Foreskin fibroblast (primary cell): ENCODE measurements at places on chromosomes 12 and 14.

GRCh38 chr14:75188520-75189268, 12.3 kb upstream of the TMED10 start:
- DNase-seq, result no peak

DNA sequence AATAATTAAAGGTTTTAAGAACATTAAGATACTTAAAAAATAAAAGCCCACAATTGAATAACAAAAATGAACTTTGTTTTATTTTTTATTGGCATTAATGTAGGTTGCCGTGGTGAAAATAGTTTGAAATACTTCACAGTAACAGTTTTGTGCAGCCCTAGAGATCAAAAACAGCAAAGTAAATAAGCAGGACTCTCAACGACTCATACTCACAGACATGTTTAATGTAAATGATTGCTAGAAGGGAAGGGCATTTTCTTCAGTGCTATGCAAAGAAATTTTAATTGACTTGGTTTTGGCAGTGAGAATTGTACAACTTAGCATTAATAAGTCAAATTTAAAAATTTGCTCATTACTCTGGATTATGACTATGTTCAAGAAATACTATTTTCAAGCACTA, 16.0 kb downstream of the TRMT5 start:
- DNase-seq, result peak; percentile 54

DNA sequence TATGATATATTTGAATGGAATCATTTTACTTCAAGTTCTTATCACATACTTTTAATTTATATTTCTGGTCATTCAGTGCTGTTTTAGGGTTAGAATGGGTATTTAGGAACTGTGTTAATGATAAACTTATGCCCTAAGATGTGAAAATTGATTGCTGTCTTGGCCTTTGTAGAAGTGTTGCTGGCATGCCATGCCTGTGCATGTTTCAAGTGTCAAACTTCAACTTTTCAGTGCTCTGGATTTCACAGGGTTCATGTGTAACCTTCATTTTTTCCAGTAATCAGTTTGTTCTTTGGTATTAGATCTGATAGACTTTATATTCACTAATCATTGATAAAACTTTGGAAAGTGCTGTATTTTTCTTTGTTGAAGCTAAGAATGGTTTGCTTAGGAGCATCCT, 36.6 kb downstream of the YLPM1 start:
- DNase-seq, result no peak

GRCh38 chr14:87491816-87492215, 501.2 kb downstream of the GALC start:
- no peak for DNase-seq

DNA sequence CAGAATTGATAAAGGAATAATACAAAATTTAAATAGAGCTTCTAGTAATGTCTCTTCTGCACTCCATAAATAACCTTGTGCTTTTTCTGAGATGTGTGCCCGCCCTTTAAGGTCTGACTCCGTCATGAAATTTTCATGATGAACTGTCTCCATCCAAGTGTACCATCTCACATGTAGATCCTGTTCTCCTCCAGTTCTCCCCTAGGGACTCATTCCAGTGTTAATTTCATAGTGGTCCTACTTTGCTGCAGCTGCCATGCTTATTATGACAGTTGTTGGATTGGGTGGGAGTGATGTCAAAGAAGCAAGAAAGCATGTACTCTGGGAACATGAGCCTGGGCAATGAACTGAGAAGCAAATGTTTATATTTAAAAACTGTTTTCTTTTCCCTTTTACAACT, 442.5 kb upstream of the PDE3A start:
- no peak for DNase-seq

DNA sequence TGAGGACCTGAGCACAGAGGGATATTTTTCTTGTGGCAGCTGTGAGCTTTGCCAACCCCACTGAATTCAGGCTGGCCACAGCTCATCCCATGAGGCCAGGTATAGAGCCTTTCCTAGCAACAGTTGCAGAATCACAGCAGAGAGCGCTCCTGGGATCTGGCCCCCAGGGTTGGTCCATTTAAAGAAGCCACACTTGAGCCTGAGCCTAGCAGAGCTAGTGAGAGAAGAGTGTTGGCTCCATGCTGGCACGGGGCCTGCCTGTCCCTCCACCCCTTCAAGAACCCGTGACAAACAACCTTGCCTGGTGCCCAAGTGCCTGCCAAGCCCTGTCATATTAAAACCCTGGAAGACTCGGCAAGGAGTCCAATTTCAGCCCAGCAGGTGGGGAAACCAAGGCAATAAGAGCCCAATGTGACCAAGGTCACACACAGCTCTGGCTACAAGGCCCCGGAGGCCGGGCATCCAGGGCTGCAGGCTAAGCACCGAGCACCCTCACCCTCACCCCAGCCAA, 91.6 kb downstream of the LRRC74A start:
- DNase-seq, result no peak

- no peak for DNase-seq
Observed at GRCh38 chr12:18101043-18101442, 11.1 kb upstream of the RERGL start.

DNA sequence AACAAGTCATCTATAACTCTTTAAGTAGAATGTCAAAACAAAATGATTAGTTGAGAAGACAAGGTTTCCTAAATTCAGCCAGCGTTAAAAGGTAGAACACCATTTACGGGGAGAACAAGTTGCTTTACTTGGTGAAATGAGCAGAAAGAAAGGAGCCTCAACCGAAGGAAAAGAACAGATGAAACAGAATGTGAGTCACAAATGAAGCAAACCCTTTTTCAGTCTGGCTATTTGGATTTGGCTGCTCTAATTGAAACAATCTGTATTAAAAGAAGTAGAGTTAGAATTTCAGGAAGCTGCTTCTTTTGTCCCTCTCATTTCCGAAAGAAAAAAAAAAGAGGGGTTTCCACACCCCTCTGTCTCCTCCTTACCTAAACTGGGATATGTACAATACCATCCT, 34.6 kb downstream of the CEP128 start:
- DNase-seq, result peak; percentile 75

GRCh38 chr14:100100032-100100703, 34.9 kb downstream of the EVL start:
- DNase-seq, result no peak

DNA sequence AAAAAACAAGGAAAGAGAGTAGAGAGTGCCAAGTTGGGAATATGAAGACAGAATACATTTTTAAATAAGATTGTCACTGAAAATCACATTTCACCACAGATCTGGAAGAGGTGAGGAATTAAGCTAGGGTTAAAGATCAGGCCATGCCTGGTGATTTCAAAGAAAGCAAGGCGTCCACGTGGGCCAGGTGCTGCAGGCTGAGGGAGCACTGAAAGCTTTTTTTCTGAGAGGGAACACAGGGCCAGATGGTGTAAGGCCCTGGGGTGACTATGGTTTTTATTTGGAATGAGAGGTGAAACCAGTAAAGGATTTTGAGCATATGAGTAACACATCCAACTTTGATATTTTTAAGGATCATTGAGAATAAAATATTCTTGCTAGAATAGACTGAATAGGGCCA, 20.9 kb downstream of the SYT1 start:
- DNase-seq, result no peak

GRCh38 chr14:99602788-99603415, 1.1 kb downstream of the CCDC85C start:
- DNase-seq, result no peak

DNA sequence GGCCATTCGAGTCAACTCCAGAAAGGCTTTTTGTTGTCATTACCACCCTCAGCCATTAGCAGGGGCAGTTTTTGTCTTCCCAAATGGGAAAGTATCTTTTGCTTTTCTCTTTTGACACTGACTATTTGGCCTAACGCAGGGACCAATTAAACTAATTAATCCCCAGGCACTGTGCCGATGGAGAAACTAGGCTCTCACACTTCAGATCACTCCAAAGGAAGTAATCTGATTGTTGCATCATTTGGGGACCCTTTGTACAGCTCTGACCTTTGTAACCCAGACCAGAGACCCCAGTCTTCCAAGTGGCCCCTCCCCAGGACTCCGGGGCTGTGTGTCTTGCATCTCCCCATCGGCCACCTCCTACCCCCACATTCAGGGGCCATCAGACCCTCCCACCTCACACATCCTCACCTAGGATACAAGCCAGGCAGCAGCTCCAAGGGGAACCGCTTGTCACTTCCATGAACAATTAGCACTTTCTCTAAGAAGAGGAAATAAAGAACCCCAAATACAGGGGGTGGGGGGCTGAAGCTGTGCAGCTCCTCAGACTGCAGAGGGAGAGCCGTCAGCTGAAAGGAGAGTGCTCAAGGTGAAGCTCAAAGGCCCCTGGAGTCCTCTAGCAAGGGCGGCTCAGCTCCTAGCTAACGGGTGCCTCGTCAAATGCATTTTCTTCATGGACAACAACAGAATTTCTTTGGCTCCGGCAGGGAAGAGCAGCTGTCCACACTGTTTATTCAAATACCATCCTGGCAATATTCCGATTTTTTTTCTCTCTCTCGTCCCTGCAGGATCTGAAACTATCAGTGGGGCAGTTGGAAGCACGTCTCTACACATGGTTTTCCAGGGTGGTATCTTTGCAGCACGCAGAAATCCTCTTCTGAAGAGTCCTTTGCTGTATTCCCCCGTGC, 64.3 kb upstream of the DIO3 start:
- DNase-seq, result no peak

- no peak for DNase-seq
Observed at GRCh38 chr12:129076441-129077320, 223.4 kb downstream of the GLT1D1 start.
